ENCODE measurements at places on chromosomes 4 and X.

- DNase-seq, result no peak
Measured at GRCh38 chr4:110012917-110013316, 100.2 kb downstream of the EGF start.

- DNase-seq, result no peak
Measured at GRCh38 chr4:102836596-102836995, 9.2 kb upstream of the UBE2D3 start.

DNA sequence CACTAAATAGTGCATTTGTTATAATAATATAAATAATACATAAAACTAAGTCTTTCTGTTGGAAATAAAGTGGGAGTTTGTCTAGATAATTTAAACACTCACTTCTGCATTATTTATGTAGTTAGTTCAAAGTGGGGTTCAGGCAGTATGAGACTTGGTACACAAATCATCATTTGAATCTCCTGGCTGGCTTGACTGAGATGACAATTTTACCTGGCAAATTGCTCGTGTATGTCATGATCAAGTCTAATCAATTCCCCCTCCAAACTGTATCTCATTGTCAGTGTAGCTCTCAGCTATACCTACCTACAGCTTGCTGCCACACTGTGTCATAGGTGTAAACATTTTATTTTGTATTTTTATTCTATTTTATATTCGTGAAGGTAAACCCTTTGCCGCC, 563.4 kb upstream of the TENM3 start:
- no peak for DNase-seq

GRCh38 chr4:77132652-77133312, 24.2 kb upstream of the CCNG2 start:
- no peak for DNase-seq

DNA sequence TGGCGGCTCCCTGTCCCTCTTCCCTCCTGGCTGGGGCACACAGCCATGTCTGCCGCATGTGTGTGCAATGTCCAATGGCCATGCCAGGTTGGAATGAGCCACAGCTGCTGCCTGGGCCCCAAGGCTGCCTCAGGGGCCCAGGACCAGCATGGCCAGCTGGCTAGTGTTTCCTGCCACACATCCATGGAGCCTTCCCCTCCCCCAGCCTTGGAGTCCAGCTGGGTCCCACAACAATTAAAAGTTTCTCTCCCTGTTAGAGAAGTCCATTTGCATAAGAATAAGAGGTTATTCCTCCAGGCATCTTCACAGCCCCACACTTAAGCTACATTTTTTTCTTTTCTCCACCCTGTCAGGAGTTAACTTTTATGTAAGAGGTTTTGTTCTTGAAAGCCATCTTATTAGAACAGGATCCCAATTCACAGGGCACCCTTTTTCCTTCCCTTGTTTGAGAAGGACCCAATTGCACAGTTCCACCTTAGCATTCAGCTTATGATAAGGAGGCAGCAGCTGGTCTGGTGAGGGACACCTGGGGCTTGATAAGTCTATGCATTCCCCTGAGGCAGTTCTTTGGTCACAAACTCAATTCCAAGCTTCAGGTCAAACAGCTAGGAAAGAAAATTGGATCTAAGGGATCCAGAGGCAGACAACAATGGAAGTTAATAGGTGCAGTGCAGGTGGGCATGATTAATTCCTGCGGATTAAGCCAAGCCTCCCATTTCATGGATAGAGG, 963.3 kb upstream of the GRIA3 start:
- no peak for DNase-seq

GRCh38 chr4:83873996-83874395, 338.1 kb downstream of the GPAT3 start:
- DNase-seq, result no peak

DNA sequence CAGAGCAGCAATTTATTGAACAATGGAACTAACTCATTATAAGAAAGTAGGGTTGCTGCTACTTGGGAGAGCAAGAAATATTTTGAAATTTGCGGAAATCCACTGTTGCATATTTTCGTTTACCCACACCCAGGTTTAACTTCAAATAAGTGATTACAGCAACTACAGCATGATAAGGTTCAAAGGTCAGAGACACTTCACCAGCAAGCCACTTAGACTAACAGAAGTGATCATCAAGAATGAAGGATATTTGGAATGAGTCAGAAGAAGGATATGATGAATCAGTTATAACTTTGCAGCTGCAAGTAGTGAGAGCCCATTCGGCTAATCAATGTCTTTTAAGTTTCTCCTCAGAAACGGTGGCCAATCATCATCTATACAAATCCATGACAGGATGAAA, 199.3 kb downstream of the TMA16 start:
- no peak for DNase-seq
